Stimulated activated CD4-positive, alpha-beta T cell treated with anti-CD3 and anti-CD28 coated beads, Interleukin-15, amount 100 ng/mL, for 1 hour (primary cell): ENCODE measurements at places on chromosomes 1 and 21.

DNA sequence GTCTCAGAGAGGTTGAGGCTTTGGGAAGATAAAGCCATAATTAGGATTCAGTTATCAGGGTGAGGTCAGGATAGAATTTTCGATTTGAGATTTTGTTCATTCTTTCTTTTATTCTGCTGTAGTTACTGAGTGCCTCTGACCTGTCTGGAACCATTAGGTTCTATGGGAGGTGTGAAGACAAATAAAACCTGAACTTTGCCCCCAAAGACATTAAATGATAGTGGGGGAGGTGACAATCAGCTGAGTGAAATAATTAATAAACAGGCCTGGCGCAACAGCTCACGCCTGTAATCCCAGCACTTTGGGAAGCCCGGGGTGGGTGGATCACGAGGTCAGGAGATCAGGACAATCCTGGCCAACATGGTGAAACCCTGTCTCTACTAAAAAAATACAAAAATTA, 55.0 kb upstream of the SPATA6 start:
- no peak for DNase-seq

DNA sequence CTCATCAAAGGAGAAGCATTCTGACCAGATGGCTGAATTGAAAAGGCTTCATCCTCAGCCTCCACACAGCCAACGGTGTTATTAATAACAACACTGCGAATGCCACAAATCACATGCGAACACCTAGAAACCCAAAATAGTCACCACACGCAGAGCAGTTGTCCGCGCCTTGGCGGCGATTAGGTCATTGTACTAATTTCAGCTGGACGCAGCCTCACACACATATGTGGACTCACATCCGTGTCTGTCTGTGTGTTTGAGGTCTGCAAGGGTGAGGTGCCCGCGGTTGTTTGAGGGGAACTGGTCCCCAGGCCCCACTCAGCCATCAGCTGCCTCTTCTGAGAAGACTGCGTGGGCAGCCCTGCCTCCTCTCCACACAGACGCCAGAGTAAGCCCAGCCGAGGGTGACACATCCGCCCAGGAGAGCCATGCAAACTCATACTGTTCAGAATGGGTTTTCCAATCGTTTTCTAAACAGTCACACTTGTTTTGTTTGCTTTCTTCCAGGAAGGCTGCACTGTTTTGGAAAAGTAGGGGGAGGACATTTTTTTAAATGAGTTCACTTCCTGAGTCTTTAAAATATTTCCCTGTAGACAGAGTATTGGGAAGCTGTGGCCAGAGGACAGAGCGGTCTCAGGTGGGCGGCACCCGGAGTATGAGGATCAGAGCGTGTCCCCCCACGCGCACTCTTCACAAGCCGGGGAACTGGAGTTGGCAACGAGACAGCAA, 53.4 kb downstream of the TOMM20 start:
- DNase-seq = peak; percentile 17

GRCh38 chr1:113660088-113660487, 99.2 kb downstream of the PHTF1 start:
- no peak for DNase-seq

DNA sequence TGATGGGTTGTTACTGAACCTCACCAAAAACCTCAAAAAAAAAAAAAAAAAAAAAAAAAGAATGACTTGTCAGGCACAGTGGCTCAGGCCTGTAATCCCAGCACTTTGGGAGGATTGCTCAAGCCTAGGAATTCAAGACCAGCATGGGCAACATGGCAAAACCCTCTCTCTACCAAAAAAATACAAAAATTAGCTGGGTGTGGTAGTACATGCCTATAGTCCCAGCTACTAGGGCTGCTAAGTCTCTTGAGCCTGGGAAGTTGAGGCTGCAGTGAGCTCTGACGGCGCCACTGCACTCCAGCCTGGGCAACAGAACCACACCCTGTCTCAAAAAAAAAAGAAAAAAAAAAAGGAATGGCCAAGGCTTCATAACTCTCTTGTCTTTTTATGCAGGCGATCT, 11.1 kb downstream of the CHAF1B start:
- DNase-seq = no peak

DNA sequence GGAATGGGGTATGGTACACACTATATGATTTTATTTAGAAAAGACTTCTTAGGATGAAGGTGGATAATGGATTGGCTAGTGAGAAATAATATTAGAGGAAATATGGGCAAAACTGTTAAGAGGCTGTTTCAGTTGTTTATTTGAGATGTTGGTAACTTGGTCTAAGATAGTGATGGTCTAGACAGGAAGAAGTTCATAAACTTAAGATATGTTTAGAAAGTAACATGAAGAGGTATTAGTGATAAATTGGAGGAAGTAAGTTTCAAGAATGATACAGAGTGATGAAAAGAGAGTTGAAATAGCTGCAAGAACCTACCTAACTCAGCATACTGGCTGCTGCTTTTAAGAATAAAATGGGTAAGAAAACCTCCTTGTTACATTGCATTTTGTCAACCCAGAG, 9.2 kb upstream of the PTPRC start:
- DNase-seq = no peak

DNA sequence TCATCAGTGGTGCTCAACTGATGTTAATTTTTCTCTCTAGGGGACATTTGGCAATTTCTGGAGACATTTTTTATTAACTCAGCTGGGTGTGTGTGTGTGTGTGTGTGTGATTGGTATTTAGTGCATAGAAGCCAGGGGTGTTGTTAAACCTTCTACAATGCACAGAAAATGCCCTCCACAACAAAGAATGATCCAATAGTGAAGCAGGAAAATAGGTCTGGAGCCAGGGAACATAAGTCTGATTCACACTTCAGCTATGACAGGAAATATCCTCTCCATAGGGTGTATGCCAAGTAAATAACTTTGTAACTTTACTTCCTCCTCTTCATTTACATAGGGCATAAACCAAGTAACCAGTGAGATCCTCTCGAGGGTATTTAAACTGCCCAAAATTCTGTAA, 25.1 kb upstream of the TMEM61 start:
- no peak for DNase-seq

GRCh38 chr1:108140177-108140576, 60.0 kb downstream of the SLC25A24 start:
- DNase-seq = no peak

DNA sequence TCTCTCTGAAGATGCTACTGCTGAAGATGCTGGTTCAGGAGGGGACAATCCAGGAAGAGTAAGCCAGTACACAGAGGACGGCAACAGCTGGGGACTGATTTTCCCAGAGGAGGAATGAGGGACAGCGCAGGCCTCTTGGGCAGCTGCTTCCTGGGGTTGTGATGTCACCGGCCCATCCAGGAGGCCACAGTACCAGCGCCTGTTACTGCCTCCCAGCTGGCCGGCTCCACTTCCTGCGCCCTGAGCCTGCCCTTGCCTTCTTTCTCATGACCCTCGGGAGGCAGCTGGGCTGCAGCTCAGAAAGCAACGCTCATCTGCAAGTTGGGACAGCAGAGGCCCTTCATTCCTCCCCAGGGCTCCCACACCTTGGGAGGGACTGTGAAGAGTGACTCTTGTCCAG, 21.9 kb upstream of the ID3 start:
- DNase-seq = no peak

DNA sequence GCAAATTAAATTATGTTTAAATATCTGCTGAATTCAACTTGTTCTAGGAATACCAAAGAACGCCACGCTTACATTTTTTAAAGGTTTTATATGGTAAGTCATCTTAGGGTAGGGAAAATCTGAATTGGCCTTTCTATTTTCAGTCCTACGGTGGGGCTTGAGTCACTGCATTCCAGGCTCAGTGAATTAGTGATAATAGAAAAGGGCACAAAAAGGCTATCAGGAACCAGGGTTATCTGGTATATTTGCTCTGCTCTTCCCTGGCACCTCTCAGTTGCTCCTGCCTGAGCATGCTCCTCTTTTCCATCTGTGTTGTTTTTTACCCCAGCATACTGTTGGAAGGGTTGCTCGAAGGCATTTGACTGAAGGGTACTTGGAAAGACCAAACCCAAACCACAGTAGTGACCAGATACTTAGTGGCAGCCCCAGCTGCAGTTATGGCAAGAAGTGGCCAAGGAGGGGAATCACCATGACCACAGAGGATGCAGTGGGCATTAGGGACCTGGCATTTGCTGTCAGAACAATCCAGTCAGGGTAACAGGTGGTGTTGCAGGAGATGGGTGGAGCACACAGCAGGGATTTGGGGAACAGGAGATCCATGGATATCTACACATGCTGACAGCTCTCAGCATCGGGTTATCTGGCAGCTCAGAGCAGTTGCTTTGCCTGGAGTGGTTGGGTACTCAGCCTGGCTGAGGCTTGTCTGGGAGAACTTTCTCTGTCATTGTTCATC, 2.3 kb downstream of the OVAAL start:
- no peak for DNase-seq

GRCh38 chr1:151047591-151047924, at the start of gene C1orf56:
Gene C1orf56, plus strand, starts transcription at chr1:151047751. Its CDS starts 97 bp downstream, at chr1:151047848.
- DNase-seq = peak; percentile 50
